Small intestine (tissue), 16 donors: ENCODE measurements at places on chromosomes 3 and 15. TPM values are rescaled to one million over a fixed set of nuclear protein-coding genes. Genes with fewer than 3 reads are reported as not detected.

GRCh38 chr3:128486681-128487537, 6.1 kb downstream of the GATA2 start:
- no peak overlapping the region for H3K27ac ChIP-seq
- H3K4me1 ChIP-seq = no peaks in the 10 kb centered on the region
- H3K27me3 ChIP-seq = peaks cover 71% of the 10 kb centered on the region
- no peaks in the 10 kb centered on the region for H3K36me3 ChIP-seq
- peak overlapping the region; percentile 44 for H3K4me3 ChIP-seq

DNA sequence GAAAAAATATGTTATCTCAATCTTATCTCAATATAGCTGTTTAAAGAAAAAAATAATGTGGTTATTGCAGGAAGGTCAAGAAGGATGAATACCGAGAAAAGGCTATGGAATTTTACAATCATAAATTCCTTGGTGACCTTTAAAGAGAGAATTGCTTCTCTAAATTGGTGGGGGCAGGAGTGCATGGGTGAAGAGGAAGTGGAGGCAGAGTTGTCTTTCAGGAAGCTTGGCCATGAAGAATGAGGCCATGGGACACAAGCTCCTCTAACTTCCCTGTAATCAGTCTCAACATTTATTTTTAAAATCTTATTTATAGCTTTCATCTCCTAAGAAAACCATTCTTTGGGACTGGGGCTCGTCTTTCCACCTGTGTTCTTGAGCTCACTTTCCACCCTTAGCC, 22.4 kb upstream of the ALDH1A2 start:
- H3K4me1 ChIP-seq = no peaks in the 10 kb centered on the region
- no peak overlapping the region for H3K4me3 ChIP-seq
- H3K36me3 ChIP-seq = no peaks in the 10 kb centered on the region
- H3K27ac ChIP-seq = no peak overlapping the region
- no peak for DNase-seq
- no peaks in the 10 kb centered on the region for H3K27me3 ChIP-seq

Gene AADACL2
- polyA plus RNA-seq = not detected

- H3K4me1 ChIP-seq = no peaks in the 10 kb centered on the region
- no peaks in the 10 kb centered on the region for H3K27me3 ChIP-seq
- peak; percentile 83 for DNase-seq
- no peak overlapping the region for H3K27ac ChIP-seq
- H3K4me3 ChIP-seq = no peak overlapping the region
- no peaks in the 10 kb centered on the region for H3K36me3 ChIP-seq
Measured at GRCh38 chr3:30583973-30584372, 22.4 kb upstream of the TGFBR2 start.

GRCh38 chr3:193522473-193522872, 32.2 kb downstream of the ATP13A4 start:
- no peak overlapping the region for H3K4me3 ChIP-seq
- no peak for DNase-seq
- H3K27ac ChIP-seq = no peak overlapping the region
- no peaks in the 10 kb centered on the region for H3K27me3 ChIP-seq
- H3K4me1 ChIP-seq = no peaks in the 10 kb centered on the region

DNA sequence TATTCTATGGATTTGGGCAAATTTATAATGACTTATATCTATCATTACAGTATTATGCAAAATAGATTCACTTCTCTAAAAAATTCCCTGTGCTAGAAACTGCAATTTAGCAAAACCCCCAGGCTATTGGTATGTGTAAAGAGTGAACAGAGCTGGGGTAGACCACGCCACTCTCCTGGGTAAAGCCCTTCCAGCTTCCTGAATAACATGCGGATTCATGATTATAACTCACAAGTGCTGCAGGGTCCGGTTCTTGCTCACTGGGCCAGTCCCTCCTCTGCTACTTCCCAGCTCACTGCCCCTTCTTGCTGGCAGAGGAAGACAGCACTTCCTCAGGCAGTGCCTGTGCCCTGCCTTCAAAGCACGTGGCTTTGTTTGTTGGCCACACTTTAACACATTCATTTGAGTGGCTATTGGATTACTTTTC, 4.1 kb downstream of the CD80 start:
- H3K4me3 ChIP-seq = no peak overlapping the region
- no peaks in the 10 kb centered on the region for H3K4me1 ChIP-seq

Gene PPP1R2
- polyA plus RNA-seq = 34.3 TPM

Gene GP5
- polyA plus RNA-seq = not detected

DNA sequence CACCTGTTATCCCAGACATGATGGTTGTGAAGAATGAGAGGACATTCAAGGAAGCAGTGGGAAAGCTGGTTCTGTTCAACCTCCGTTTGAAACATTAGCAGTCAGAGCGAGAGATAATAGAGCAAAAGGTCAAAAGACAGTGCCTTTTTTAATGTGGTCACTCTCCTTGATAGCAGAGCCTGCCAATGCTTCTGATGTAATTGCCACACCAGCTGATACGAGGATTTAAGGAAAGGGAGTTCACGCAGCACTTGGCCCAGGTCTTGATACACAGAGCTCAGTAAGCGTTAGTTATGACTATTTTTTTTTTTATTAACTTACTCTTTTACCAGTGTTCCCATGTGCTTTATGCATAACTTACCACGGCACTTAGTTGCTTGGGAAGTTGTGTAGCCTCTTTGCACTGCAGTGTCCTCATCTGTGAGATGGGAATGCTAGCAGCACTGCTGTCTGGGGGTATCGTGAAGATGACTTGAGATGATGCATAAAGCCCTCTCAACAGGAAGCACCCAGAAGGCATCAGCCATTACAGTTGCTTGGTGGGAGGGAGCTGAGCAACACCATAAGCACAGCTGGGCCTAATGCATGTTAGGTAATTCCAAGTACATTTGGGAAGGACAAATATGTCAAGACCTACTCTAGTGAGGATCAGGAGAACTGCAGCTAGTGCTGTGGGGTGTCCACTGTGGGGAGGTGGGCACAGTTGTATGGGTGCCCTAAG, 123.3 kb upstream of the RASGRP1 start:
- H3K27ac ChIP-seq = no peak overlapping the region
- H3K4me3 ChIP-seq = no peak overlapping the region
- H3K27me3 ChIP-seq = no peaks in the 10 kb centered on the region
- no peak for DNase-seq

DNA sequence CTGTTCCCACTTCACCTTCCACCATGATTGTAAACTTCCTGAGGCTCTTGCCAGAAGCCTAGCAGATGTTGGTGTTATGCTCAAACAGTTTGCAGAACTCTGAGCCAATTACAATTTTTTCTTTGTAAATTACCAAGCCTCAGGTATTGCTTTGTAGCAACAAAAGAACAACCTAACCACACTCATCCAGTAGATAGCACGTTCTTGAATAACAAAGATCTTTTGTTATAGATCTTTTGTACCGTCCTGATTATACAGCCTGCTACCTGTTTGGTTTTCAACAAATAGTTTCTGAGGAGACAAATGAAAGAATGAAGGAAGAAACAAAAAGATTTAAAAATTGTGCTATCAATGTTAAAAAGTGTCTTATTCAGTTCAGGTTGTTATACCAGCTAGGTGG, 474.7 kb upstream of the ALCAM start:
- no peaks in the 10 kb centered on the region for H3K36me3 ChIP-seq
- no peak for DNase-seq
- H3K4me3 ChIP-seq = no peak overlapping the region
- H3K4me1 ChIP-seq = no peaks in the 10 kb centered on the region
- H3K27ac ChIP-seq = no peak overlapping the region
- H3K27me3 ChIP-seq = no peaks in the 10 kb centered on the region

DNA sequence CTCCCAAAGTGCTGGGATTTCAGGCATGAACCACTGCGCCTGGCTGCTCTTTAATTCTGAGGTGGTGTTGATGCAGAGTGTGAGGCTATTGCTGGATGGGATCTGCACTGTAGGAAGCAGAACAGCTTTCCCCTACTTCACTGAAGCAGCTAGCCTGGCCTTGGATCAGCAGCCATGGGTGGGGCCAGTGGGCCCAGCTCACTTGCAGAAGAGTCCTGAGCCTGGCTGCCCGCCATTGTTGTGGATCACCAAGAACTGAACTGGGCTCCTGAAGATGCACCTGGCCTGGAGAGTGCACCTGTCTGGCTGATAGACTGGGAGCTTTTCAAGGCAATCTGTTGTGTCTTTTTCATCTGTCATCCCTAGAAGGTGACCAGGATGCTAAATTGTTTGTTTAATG, 11.9 kb downstream of the TLNRD1 start:
- DNase-seq = no peak
- no peaks in the 10 kb centered on the region for H3K27me3 ChIP-seq
- H3K27ac ChIP-seq = no peak overlapping the region
- no peaks in the 10 kb centered on the region for H3K4me1 ChIP-seq

Gene MCF2L2
- polyA plus RNA-seq = 1.1 TPM
